Activated T-cell treated with anti-CD3 and anti-CD28 coated beads, Interleukin-2, amount 50 U/mL, for 72 hours (primary cell): ENCODE measurements at places on chromosomes 2 and 18. TPM values are rescaled to one million over a fixed set of nuclear protein-coding genes. Genes with fewer than 3 reads are reported as not detected.
A peak's percentile ranks its signal among the peaks of the same experiment; 100 is the strongest.

The WNT10A gene
- 8.6 TPM for total RNA-seq

The RFTN2 gene
- not detected for total RNA-seq

The GBX2 gene
- total RNA-seq, result not detected

The CTAGE1 gene
- not detected for total RNA-seq

The UGT1A5 gene
- total RNA-seq, result not detected

DNA sequence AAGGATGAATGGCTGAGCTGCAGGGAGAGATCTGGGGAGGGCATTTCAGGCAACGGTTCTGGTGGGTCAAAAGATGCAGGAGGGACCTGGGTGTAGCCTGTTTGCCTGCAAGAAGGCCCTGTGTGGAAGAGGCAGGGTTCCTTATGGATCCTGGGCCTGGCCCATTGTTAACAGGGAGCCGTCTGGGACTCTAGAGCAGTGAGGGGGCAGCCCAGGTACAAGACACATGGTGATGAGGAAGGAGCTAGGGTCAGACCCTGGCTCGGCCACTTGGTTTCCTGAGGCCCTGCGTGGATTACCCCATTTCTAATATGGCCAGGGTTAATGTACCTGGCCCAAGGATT is 124.9 kb downstream of the GLI2 start:
- no peaks in the 10 kb centered on the region for H3K4me1 ChIP-seq
- H3K4me3 ChIP-seq, result no peak overlapping the region
- H3K27ac ChIP-seq, result no peak overlapping the region
- no peaks in the 10 kb centered on the region for H3K27me3 ChIP-seq

GRCh38 chr2:116949249-116949648 is 865.2 kb upstream of the DDX18 start:
- no peaks in the 10 kb centered on the region for H3K4me1 ChIP-seq
- no peaks in the 10 kb centered on the region for H3K36me3 ChIP-seq
- H3K4me3 ChIP-seq, result no peak overlapping the region
- DNase-seq, result no peak
- H3K27me3 ChIP-seq, result no peaks in the 10 kb centered on the region

DNA sequence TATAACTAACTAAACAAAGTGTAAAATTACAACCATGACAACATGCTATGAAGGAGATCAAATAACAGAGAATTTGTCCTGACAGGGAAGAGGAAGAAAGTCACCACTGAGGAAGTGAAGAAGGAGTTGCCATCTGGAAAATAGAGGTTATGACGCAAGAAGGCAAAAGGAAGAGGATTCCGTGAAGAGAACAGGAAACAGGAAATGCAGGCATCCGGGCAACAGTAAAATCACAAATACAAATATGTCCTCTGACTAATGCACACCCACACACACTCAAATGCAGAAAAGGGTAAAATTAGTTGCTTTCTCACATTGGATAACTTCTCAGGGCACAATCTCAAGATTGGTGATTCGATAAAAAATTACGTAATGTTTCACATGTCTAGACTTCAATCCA is 278.4 kb downstream of the TMX3 start:
- peaks cover 5% of the 10 kb centered on the region for H3K4me1 ChIP-seq
- no peaks in the 10 kb centered on the region for H3K27me3 ChIP-seq
- DNase-seq, result no peak
- no peak overlapping the region for H3K27ac ChIP-seq

DNA sequence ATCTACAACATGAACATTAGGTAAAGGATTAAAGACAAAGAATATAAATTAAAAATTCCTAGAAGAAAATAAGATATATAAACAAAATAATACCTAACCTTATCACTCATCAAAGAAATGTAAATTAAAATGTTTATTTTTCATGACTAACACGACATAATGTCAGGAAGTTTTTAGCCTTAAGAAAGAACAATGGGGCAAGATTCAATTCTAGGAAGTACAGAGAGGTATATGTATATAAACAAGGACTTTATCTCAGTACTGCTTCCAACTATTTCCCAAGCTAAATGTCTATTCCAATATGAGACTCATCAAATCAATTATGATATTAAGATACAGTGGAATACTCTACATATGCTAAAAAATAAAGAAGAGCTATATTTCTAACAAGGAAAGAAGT is 44.1 kb downstream of the TTC21B start:
- H3K36me3 ChIP-seq, result peaks cover 9% of the 10 kb centered on the region
- no peaks in the 10 kb centered on the region for H3K27me3 ChIP-seq
- H3K4me1 ChIP-seq, result no peaks in the 10 kb centered on the region
- no peak overlapping the region for H3K27ac ChIP-seq
- DNase-seq, result no peak

- H3K27ac ChIP-seq, result no peak overlapping the region
- H3K27me3 ChIP-seq, result no peaks in the 10 kb centered on the region
- H3K36me3 ChIP-seq, result no peaks in the 10 kb centered on the region
- H3K4me1 ChIP-seq, result peaks cover 11% of the 10 kb centered on the region
- DNase-seq, result no peak
Observed at GRCh38 chr18:76441002-76441667, 53.9 kb downstream of the ZNF516 start.

- peaks cover 24% of the 10 kb centered on the region for H3K4me1 ChIP-seq
- no peaks in the 10 kb centered on the region for H3K27me3 ChIP-seq
- no peak overlapping the region for H3K4me3 ChIP-seq
- DNase-seq, result no peak
Observed at GRCh38 chr2:86453836-86454235, 12.7 kb downstream of the KDM3A start.

GRCh38 chr2:196653843-196654242 is 14.3 kb downstream of the CCDC150 start:
- H3K27me3 ChIP-seq, result no peaks in the 10 kb centered on the region
- peaks cover 42% of the 10 kb centered on the region for H3K36me3 ChIP-seq
- H3K27ac ChIP-seq, result no peak overlapping the region
- H3K4me1 ChIP-seq, result no peaks in the 10 kb centered on the region
- DNase-seq, result no peak

- no peaks in the 10 kb centered on the region for H3K36me3 ChIP-seq
- H3K4me3 ChIP-seq, result peak overlapping the region; percentile 74
- H3K27ac ChIP-seq, result peak overlapping the region; percentile 96
- DNase-seq, result no peak
- H3K4me1 ChIP-seq, result peaks cover 68% of the 10 kb centered on the region
- H3K27me3 ChIP-seq, result no peaks in the 10 kb centered on the region
Observed at GRCh38 chr18:45666520-45666919, 51.2 kb downstream of the SLC14A2 start.

GRCh38 chr2:120879431-120880295 is 144.0 kb downstream of the GLI2 start:
- no peak overlapping the region for H3K4me3 ChIP-seq
- no peaks in the 10 kb centered on the region for H3K36me3 ChIP-seq
- peaks cover 6% of the 10 kb centered on the region for H3K27me3 ChIP-seq
- no peak overlapping the region for H3K27ac ChIP-seq
- no peaks in the 10 kb centered on the region for H3K4me1 ChIP-seq
- DNase-seq, result no peak

DNA sequence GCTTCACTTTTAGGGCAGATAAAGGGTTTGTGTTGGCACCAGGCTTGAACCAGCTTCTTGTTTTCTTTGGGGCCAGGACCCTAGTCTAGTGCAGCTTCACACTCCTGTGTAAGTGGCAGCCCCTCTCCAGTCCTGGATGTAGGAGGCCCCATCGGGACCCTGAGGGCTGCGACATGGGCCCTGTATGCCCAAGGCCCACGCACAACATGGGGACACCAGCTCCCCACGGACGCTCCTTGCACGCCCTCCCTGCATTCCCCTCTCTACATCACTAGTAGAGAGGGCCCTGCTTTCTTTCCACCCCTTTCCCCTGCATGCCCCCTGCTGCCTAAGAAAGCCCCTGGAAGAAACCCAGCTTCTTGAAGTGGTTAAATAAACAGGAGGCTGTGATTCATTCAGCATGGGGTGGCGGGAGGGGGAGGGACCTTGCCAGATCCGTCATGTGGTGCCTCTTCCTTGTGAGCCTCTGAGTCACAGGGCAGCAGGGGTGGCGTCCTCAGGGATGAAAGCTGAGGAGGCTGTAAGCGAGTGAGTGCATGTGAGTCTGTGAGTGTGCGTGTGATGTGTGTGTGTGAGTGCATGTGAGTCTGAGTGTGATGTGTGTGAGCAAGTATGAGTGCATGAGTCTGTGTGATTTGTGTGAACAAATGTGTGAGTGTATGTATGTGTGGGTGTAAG is 42.5 kb downstream of the COPS8 start:
- H3K27ac ChIP-seq, result no peak overlapping the region
- H3K4me3 ChIP-seq, result no peak overlapping the region
- H3K36me3 ChIP-seq, result no peaks in the 10 kb centered on the region
- H3K27me3 ChIP-seq, result no peaks in the 10 kb centered on the region

DNA sequence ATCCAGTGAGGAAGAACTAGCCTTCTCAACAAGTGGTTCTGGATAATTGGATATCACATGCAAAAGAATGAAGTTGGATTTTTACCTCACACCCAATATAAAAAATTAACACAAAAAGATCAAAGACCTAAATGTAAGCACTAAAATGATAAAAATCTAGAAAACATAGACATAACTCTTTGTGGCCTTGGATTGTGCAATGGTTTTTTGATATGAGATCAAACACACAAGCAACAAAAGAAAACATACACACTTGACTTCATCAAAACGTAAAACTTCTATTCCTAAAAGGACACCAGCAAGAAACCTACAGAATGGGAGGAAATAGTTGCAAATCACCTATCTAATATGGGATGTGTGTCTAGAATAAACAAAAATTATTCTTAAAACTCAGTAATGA is 54.1 kb upstream of the NFE2L2 start:
- H3K4me3 ChIP-seq, result no peak overlapping the region
- H3K27me3 ChIP-seq, result no peaks in the 10 kb centered on the region
- peaks cover 1% of the 10 kb centered on the region for H3K36me3 ChIP-seq
- no peak overlapping the region for H3K27ac ChIP-seq
- H3K4me1 ChIP-seq, result no peaks in the 10 kb centered on the region

GRCh38 chr2:241029599-241030332 is 31.3 kb downstream of the SNED1 start:
- DNase-seq, result no peak
- no peaks in the 10 kb centered on the region for H3K4me1 ChIP-seq
- no peak overlapping the region for H3K4me3 ChIP-seq
- no peaks in the 10 kb centered on the region for H3K27me3 ChIP-seq
- H3K27ac ChIP-seq, result no peak overlapping the region

DNA sequence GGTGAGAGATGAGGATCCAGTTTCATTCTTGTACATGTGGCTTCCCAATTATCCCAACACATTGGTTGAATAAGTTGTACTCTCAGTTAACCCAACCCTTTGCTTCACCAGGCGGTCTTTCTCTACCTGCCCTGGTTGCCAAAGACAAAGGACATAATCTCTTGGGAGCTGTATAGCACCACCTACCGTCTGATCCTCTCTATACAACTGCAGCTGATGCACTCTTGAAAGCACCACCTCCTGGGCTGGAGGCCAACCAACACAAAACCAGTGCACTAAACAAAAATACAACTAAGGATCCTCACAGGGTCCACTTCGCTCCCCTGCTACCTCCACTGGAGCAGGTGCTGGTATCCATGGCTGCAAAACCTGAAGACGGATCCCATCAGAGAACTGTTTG is 473.6 kb upstream of the NRXN1 start:
- no peak for DNase-seq
- H3K27ac ChIP-seq, result no peak overlapping the region
- H3K36me3 ChIP-seq, result no peaks in the 10 kb centered on the region
- no peak overlapping the region for H3K4me3 ChIP-seq
- H3K27me3 ChIP-seq, result no peaks in the 10 kb centered on the region
- no peaks in the 10 kb centered on the region for H3K4me1 ChIP-seq

- peaks cover 72% of the 10 kb centered on the region for H3K4me1 ChIP-seq
- peak; percentile 66 for DNase-seq
- H3K27me3 ChIP-seq, result no peaks in the 10 kb centered on the region
- H3K4me3 ChIP-seq, result peak overlapping the region; percentile 89
- H3K27ac ChIP-seq, result peak overlapping the region; percentile 100
Observed at GRCh38 chr2:197307933-197308521, 2.6 kb downstream of the ANKRD44 start.
